ENCODE measurements at places on chromosomes 1 and 21.

DNA sequence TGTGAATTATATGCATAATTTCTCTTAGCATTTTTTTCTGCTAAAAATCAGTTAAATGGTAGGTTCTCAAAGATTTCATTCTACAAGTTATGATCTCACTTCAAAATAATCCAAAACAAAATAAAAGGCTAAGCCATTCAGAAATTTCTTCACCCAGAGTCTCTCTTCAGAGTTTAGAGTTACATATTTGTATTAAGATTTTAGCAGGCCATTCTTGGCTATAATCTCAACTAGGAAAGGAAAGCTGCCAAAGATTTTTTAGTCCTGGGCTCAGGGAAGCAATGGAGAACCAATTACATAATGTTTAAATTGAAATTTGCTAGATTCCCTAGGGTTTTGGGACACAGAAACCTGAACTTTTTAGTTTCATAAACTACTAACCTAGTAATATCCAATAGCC is 245.0 kb downstream of the USH2A start:
- peak; percentile 68 for DNase-seq

DNA sequence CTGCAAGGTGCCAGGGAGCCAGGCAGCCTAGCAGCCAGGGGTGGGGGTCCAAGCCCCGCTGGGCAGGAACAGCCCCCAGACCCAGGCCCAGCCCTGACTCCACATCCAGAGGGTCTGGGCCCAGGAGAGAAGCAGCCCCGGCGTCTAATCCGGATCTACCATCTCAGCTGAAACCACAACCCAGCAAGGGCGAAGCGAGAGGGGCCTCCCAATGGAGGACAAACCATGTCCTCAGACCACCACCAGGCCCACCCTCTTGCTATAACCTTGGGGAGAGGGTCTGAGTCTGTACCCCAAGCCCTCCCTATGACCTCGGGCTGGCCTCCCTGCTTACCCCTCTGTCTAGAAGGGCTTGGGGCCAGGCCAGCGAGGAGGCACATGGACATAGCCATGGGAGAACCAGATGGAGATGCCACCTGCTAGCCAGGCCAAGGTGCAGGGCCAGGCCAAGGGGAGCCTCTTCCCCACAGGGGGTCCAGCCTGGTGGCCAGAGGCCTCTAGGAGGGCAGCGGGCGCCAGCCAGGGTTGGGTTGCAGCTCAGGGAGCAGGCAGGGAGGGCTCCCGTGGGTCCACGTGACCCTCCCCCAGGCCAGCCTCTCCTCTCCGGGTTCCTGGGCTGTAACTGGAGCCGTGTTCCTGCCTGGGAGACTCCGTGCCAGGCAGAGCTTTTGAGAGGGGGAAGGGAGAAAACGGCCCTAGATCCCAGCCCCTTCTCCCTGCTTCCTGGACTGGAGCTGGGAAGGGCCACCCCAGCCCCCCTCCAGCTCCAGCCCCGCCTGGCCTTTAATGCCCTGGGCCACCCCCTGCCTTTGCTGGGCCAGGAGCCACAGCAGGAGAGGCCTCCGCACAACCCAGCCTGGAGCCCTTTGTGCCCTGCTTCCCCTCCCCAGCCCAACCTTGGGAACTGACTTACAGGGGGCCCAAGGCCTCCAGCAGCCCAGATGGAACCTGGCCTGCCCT is 2.5 kb downstream of the WNT9A start:
- no peak for DNase-seq

DNA sequence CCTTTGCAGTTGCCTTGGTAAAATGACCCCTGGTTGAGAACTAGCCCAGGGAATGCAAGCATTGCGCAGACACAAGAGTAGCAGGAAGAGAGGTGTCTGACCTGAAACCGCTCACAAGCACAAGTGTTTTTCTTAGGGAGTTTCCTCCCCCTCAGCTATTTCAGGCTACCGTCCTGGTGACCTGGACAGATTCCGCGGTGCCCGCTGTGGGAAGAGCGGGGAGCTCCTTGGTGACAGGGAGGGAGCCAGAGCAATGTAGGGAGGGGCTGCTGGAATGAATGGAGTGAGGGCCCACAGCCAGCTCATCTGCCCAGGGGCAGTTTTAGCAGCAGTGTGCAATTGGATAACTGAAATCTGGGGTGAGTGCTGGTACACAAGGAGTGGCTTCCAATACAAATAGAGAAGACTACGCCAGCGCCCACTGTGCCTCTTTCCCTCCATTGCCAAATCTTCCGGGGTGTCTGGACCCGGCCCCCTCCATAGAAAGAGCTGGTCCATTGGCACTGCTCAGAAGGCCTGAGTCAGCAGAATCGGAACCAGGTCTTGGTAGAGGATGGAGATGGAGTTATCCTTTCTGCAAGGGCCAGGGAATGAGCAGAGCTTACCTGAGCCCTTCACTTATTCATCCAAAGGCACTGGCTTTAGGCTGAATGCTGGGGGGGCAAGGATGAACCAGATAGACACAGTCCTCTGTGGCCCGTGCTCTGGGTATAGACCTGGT is 82.8 kb downstream of the TRABD2B start:
- no peak for DNase-seq

DNA sequence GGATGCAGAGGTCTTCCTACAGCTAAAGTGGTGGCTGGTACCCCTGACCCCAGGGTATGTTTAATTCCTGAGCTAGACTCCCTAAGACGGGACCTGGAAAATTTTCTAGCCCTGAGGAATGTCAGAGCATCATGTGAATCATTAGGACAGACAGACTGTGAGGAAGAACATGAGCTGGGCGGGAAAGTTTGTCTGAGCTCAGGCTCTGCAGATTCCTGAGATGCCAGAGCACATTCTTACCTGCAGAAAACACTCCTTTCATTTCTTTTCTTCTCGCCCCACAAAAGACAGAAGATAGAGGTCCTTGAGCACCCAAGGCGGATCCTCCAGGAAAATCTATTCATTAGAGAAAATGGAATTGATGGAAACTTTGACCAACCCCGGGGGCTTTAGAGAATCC is 6.5 kb downstream of the CAPN2 start:
- DNase-seq, result peak; percentile 63

GRCh38 chr1:156816561-156817328 is at the start of gene SH2D2A:
TSS of gene SH2D2A (minus strand) at chr1:156816848. CDS start at chr1:156816708, 140 bp downstream.
- peak; percentile 26 for DNase-seq

GRCh38 chr1:209430107-209430506 is 153.4 kb upstream of the CAMK1G start:
- DNase-seq, result no peak

- DNase-seq, result no peak
Observed at GRCh38 chr1:55143684-55144083, 71.5 kb downstream of the USP24 start.
